BE2C (cell line): ENCODE measurements at places on chromosomes 2 and 18.

DNA sequence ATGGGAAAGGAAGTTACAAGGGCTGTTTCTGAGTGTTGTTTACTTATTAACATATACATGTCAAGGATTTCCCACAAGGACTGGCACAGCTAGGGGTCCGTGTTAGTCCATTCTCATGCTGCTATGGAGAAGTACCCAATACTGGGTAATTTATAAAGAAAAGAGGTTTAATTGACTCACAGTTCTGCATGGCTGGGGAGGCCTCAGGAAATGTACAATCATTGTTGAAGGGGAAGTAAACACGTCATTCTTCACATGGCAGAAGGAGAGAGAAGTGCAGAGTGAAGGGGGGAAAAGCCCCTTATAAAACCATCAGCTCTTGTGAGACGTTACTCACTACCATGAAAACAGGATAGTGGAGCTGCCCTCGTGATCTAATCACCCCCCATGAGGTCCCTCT lies 128.9 kb upstream of the CELF4 start:
- DNase-seq = no peak

DNA sequence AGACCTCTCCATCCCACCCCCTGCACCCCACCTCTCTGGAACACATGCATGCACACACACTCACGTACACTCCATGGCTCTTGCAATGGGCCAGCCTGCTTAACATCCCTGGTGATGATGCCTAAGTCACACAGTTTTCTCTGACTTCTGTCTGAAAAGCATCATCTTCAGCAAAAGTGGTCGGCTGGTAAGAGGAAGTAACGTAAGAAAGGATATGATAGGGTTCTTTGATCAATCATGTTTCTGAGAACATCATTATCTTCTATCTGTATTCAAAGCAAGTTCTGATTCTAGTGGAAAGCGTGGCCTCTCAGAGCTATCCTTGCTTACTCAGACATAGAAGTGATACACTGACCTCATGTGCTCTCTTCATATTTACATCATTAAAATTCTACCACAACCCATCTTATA lies 11.4 kb upstream of the NDUFV2 start:
- DNase-seq = no peak

DNA sequence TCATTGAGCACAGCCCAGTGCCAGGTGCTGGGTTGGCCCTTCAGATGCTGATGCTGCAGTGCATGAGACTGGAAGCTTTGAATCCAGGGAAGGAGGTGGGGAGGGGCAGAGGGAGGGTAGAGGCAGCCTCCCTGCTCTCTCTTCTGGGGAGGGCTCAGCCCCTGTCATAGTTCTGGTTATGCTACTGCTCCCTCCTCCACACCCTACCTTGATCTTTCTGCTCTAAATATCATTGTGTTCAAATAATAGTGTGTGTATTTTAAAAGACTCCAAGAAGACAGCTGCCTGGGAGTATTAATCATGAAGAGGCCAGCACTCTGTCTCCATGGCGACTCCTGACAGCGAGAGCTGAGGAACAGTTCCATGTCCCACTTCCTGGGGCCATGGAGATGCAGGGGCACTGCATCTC lies 3.8 kb upstream of the EGR4 start:
- peak; percentile 18 for DNase-seq

- no peak for DNase-seq
These were observed 30.6 kb upstream of the CHRNA1 start for GRCh38 chr2:174794851-174795374.

GRCh38 chr18:27887287-27887686 lies 289.6 kb downstream of the CDH2 start:
- no peak for DNase-seq

- DNase-seq = no peak
These were observed 55.3 kb downstream of the DTNB start for GRCh38 chr2:25617948-25618646.

- DNase-seq = no peak
These were observed 47.0 kb upstream of the TGIF1 start for GRCh38 chr18:3402982-3403451.

DNA sequence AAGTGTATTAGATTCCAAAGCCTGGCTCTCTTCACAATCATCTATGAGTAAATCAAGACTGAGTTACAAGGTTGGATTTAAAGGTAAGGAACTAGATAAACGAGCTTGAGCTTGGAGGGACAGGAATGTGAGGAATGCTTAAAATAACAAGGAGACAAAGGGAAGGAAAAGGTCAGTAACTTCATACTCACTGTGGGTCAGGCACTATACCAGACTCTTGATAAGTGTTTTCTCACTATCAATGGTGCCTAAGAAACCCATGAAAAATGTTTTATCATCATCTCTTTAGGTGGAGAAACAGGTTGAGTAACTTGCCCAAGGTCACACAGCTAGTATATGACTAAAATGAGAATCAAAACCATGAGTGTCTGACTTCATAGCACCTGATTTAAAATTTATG lies 212.1 kb downstream of the CDH2 start:
- DNase-seq = no peak

DNA sequence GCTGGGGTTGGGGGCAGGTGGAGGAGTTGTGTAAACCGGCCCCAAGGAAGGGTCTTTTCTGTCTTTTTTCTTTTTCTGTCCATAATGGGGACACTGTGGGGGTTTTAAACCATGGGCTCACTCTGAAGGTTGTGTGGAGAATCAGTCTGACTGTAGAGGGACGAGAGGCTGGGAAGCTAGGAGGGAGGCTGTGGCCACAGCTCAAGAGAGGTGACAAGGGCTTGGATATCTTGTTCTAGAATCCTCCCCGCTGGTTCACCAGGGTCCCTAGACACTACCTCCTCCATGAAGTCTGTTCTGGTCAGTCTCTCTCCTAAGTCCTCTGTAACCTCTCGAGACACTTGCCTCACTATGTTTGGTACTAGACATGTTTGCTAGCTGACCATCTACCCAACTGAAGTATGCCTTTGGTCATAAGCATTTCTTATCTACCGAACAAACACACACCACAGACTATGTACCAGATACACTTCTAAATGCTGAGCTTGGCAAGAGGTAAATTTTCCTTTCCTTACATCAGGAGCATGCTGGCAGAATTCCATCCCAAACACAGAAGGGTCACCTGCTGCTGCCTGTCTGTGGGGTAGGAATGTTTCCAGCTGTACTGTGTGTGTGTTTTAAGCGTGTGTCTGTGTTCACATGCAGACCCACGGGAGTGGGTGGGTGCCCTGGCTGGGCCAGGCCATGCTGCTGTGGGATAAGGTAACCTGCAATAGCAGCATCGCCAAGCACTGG lies 69.6 kb upstream of the MGAT4A start:
- no peak for DNase-seq

- no peak for DNase-seq
These were observed 14.8 kb upstream of the SLC66A3 start for GRCh38 chr2:11140492-11140891.

- no peak for DNase-seq
These were observed 73.3 kb upstream of the CABLES1 start for GRCh38 chr18:23062011-23062410.

DNA sequence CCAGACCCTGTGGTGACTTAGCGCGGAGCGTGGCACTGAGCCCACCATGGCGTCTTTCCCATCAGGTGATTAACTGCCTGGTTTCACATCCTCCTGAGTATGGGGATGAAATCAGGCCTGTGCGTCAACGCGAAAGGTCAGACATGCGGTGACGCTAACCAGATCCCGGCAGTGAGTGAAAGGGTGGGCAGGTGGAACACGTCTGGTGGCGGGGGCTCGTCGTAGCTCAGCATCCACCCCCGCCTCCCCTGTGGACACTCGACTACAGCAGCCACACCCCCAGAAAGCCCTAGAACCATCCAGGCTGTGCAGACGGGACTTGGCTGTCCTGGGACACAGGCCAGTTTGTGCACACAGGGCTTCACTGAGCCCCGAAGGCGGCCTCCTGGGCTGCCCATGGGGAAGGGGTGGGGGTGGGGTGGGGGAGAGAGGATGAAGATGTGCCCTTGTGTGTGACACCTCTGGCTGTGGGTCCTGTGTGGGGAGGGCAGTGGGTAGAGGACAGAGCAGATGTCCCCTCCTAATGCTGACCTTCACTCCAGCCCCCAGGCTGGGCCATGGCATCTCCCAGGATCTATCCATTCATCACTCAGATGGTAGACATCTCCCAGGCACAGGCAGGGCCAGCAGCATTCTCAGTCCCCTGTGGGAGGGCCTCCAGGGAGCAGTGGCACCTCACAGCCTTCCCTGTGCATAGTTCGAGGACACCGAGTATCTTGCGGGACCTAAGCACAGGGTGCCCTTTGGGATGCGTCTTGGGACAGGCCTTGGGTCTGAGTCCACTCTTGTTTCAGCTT lies 27.5 kb downstream of the RAMP1 start:
- DNase-seq = peak; percentile 97

- DNase-seq = no peak
These were observed 95.0 kb downstream of the PID1 start for GRCh38 chr2:229176136-229176535.

GRCh38 chr2:139790807-139791752 lies 1010.9 kb upstream of the NXPH2 start:
- no peak for DNase-seq

- no peak for DNase-seq
These were observed 264.5 kb downstream of the NDUFA10 start for GRCh38 chr2:239760596-239760995.

DNA sequence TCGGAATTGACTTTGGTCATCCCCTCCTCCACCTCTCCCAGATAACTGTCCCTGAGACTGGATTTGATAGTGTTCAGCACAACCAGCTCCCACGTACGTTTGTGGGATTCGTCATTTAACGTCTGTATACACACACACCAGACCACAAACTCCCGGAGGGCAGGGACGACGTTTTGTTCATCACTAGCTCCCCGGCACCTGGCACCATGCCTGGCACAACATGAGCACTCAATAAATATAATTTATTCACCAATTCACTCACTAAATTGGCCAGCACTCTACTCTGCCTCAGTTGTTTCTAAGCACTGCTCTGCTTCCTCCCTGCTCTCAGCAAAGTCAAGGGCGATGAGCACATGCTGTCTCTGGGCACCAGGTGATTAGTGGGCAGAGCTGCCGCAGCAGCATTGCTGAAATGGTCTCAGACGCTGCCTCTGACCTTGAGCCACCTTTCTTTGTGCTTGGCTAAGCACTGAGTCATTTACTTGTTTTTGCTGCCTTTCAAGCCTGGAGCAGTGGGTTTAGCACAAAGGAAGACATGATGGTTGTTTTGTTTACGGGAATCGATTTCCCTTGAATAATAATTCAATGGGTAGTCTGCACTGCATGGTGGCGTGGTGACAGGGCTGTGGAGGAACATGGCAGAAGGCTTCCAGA lies 19.3 kb upstream of the LOXHD1 start:
- DNase-seq = no peak

GRCh38 chr18:44871771-44872170 lies 191.1 kb downstream of the SETBP1 start:
- no peak for DNase-seq

GRCh38 chr2:7449298-7449697 lies 532.1 kb downstream of the RNF144A start:
- no peak for DNase-seq

- peak; percentile 26 for DNase-seq
These were observed 359 bp downstream of the FRZB start for GRCh38 chr2:182866095-182866460.

DNA sequence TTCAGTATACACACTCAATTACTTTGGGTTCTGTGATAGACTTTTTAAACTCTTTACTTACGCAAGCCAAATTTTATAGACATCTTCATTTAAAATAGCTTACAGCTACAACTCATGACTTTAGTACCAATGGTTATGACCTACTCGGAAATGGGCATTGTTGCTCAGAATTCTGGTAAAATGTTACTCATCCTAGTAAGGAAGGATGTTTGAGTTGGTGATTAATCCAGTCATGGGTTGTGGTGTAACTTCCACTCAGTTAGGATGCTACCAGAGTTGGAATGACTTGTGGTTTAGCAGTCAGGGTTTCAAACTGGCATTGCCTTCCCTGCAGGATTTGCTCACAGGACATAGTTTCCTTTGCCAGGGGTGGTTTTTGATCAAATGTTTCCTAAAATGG lies 7.4 kb upstream of the NPC1 start:
- no peak for DNase-seq

- DNase-seq = no peak
These were observed 70.4 kb upstream of the MGAT4A start for GRCh38 chr2:98801286-98801685.

DNA sequence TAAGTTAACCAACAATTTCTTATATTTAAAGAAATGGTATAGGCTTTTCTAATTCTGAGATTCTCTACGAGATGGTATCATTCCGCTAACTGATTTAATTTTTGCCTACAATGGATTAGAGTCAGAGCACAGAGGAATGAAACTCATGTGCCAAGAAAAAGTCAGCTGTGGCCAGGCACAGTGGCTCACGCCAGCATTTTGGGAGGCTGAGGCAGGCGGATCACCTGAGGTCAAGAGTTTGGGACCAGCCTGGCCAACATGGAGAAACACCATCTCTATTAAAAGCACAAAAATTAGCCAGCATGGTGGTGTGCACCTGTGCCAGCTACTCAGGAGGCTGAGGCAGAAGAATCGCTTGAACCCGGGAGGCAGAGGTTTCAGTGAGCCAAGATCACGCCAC lies 17.0 kb upstream of the TTN start:
- DNase-seq = no peak

DNA sequence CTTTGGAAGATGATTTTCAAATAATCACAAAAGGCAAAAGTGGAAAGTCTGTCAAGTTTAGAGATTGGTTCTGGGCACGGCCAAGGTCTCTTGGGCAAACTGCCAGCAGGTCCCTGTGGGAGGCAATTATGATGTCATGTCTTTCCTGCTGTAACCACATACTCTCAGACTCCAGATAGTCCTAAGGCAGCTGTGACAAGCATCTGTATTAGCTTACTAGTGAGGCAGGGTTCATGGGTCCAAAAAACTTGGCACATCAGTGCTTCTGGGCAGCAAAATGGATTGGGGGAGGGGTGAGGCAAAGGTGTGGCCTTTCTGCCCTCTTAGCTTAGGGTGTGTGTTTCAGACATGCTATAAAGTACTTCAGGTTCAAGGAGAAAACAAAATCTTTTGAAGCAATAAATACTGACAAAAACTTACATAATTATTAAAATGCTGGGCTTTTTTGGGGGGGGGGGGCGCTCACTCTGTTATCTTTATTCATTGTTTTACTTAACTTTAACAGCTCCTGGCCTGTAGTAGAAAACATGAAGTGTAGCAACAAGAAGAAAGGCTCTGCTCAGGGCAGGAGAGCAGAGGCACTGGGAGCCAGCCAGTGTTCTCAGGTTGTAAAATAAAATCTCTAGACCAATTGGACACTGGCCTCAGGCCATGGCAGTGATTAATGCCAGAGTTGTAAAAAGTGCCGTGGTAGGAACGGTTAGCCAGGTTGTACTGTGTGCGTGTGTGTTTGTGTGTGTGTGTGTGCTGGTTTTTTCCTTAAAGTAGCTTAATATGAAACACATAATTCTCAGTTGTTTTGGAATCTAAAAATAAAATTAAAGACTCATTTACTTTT lies 14.3 kb upstream of the TANC1 start:
- peak; percentile 81 for DNase-seq

GRCh38 chr2:199207011-199207410 lies 250.7 kb downstream of the SATB2 start:
- no peak for DNase-seq

- no peak for DNase-seq
These were observed 46.6 kb downstream of the GBX2 start for GRCh38 chr2:236121546-236121945.

- DNase-seq = no peak
These were observed 221.3 kb upstream of the CTAGE1 start for GRCh38 chr18:22639026-22639463.

GRCh38 chr2:223613017-223613950 lies 11.1 kb upstream of the SCG2 start:
- peak; percentile 90 for DNase-seq

GRCh38 chr18:67509741-67510391 lies 6.7 kb downstream of the DSEL start:
- peak; percentile 11 for DNase-seq

- peak; percentile 16 for DNase-seq
These were observed 73.3 kb downstream of the PIK3C3 start for GRCh38 chr18:42028247-42028832.

GRCh38 chr2:103963146-103963725 lies 890.7 kb upstream of the POU3F3 start:
- DNase-seq = no peak
